CD4-positive, alpha-beta memory T cell (primary cell): ENCODE measurements at places on chromosomes 3 and 15.

DNA sequence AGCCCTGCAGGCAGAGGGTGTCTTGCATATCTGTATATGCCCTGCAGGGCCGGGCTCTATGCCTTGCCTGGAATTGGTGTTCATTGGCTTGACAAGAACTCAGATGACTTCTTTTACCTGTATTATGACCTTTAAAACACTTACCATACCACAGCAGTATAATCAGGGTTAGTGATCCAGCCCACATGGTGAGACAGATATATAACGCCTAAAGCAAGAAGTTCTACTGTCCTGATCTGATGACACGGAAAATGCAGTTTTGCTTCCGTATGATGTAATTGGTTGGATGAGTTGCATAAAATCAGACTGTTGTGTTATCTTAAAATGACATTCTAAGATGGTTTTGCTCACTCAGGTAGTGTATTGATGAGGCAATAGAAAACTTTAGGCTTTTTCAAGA is 9.4 kb downstream of the CCDC174 start:
- no peak for DNase-seq

DNA sequence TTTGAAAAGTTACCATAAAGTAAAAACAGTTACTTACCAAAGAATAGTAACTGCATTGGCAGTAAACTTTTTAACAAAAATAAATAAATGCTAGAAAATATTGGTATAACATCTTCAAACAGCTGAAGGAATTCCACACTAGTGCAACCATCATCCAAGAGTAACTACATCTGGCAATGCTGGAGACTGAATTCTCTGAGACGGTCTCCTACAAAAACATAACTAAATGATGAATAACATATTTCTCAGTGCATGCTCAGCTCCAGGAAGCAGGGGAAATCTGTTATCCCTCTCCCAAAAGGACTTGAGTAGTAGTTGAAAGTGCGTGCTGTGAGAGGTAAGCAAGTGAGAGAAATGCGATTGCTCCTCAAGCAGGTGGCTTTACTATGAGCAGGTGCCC is 526.8 kb upstream of the CCDC54 start:
- DNase-seq: no peak

- DNase-seq: no peak
Measured at GRCh38 chr15:101064795-101065569, 145.8 kb downstream of the LRRK1 start.

- no peak for DNase-seq
Measured at GRCh38 chr3:131047582-131047981, 20.9 kb downstream of the NEK11 start.

- no peak for DNase-seq
Measured at GRCh38 chr3:31262201-31262600, 270.5 kb upstream of the STT3B start.

GRCh38 chr3:140128631-140129030 is 193.6 kb downstream of the CLSTN2 start:
- no peak for DNase-seq

- DNase-seq: no peak
Measured at GRCh38 chr3:75906555-75907112, 121.3 kb upstream of the ZNF717 start.

DNA sequence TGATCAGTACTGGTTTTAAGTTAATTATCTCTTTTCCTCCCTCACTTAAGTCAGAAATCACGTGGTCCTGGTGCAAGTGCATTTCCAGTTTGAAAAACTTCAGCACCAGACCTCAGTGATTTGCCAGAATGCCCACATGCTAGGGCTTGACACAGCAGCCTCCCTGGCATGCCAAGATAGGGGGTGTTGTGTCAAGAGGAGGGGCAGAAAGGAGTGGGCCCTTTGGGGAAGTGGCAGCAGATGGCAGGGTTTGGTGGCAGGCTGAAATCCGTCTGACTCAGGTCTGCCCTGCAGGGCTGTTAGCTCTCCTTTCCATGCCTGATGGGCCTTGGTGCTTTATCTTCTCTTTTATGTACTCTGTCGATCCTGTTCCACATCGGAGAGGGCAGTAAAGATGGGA is 23.4 kb downstream of the PXK start:
- DNase-seq: no peak

DNA sequence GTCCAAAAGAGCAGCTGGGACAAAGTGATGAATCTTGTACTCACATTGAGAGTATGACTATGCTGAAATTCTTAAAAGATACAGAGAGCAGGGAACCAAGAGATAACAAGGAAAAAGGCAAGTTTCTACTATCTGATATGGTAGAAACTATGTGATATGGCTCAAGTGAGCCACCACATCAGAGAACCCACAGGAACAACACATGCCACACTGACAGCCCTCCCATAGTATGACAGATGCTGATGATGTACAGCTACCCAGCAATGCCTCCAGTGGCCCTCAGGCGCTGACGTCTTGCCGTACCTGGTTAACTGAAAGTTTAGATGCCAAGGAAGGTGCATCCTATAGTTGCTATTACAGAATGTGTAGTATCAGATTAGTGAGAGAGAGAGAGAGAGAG is 42.4 kb downstream of the CHAC1 start:
- no peak for DNase-seq

DNA sequence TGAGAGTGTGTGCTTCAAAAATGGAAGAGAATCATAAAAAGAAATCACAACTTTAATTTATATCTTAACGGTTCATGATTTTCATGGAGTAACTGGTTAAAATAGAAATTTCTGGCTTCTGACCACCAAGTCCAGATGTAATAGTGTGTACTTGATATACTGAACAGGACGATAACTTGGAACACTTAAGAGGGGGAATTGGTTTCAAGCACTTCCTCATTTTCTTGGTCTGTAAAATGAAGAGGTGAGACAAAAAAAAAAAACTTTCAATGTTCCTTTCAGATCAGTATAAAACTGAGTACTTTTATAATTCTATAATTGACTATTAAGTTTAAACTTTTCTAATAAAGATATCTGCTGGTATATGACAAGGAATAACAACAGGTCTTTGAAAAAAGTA is 64.0 kb upstream of the TRA2B start:
- no peak for DNase-seq

DNA sequence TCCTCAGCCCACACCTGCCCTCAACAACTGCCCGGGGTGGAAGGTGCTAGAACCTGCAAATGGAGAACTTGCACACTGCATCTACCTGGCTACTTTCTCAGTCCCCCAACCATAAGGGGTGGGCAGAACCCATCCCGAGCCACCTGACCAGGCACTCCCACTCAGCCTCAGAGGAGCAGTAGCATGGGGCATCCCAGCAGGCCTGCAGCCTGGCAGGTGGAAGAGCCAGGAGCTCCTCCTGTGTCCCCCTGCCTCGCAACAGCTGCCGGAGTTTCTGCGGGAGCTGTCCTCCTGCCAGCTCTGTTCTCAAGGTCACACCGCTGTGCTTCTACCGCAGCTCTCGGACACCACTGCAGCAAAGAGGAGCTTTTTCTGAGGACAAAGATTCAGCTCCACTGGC is 27.5 kb downstream of the RAB6B start:
- no peak for DNase-seq

DNA sequence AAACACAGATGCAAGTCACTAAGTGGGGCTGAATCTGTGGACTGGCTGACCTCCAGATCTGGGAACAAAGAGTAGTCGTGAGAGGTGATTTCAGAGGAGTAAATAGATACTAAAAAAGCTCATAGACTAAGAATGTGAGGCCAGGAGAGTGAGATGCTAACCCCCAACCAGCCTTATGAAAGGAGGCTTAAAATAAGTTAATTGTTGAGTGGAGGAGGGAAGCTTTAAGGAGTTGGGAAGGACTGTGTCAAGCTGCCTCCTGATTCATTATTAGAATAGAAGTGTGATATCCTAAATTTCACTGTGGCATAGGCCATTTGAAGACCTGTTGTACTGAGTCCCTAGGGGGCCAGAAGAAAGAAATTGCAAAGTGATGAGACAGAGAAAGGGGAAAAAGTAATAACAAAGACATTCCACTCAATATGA is 107.6 kb downstream of the RBPMS2 start:
- DNase-seq: no peak

- no peak for DNase-seq
Measured at GRCh38 chr3:31766669-31767068, 214.4 kb downstream of the OSBPL10 start.

DNA sequence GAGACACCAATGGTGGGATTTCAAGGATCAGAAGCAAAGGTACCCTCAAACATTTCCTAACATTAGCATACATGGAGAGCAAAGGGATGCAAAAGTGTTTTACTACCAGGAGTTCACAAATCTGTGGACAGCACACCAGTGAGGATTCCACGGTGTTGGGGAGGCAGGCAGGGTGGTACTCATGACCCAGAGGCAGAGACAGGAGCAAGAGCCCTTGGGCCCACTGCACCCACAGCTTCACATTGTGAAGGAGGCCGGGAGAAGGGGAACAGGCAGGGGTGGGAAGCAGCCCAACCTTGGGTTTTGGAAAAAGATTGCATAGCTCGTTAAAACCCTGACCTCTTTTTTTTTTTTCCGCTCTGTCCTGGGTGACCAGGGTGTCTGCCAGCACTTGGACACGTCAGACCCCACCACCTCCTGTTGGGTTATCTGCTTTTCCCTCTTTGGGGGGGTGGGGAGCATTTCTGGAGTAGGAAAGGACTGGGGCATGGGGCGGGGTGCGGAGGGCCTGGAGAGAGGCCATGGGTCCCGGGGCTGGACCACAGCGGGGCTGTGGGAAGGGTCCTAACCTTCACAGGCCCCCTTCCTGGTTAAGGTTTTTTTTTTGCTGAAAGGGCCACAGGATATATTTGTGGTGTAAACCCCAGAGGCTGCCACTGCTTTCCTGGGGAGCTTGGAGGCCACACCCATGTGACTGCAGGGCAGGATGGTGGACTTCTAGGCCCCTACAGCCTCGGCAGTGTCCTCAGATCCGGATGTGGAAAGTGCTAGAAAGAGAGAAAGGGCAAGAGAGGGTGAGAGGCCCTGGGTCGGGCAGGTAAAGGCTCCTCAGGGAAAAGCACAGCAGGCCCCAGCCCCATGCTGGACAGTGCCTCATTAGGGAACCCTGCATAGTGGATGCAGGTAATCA is 12.5 kb downstream of the SH2D7 start:
- no peak for DNase-seq
